ENCODE measurements at places on chromosomes 12 and 14. TPM values are rescaled to one million over a fixed set of nuclear protein-coding genes. Genes with fewer than 3 reads are reported as not detected.

- no peak for DNase-seq
These were observed 17.6 kb upstream of the CRIP2 start for GRCh38 chr14:105456736-105457617.

DNA sequence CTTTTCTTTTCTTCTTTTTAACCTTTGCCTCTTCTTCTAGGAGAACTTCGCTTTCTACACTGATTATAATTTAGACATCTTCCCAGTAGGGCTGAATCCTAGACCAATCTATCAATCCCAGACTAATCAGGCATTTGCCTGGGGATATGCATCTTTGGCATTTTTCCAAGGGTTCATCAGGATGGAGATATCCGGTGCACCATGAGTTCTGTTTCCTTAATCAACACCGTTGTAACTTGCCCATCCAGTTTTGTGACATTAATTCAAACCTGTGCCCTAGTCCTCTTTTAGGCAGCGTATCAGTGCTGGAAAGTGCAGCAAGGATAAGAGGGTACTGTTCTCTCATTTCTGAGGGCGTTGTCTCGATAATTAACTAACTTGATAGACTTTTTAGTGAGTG, 617 bp upstream of the MGP start:
- DNase-seq, result no peak

DNA sequence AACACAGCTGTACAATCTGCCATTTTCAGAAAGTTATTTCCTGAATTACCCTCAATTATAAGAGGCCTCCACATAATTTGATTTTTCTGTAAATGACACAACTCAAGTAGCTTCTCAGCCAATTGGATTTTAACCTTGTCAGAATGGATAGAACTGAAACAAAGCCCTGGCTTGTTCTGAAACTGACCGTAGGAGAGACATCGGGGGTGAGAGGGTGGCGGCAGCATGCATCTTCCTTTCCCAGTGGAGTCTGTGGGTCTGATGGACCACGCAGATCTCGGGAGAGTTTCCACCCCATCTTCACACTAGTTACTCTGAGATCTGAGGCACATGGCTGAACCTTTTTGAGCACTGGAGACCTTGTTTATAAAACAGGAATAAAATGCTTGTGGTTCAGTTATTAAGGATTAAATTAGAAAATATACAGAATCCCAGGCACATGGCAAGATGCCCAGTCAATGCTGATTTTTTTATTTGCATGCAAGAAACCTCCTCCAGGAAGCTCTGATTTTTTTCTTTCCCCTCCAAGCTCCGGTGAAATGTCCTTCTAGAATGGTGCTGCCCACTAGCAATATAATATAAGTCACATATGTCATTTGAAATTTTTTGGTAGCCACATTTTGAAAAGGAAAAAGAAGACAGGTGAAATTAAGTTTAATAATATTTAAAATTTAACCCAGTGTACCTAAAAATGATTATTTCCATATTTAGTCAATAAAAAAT, 153.9 kb downstream of the CHST11 start:
- DNase-seq, result no peak

- no peak for DNase-seq
These were observed 1.2 kb downstream of the CFL2 start for GRCh38 chr14:34713122-34713680.

DNA sequence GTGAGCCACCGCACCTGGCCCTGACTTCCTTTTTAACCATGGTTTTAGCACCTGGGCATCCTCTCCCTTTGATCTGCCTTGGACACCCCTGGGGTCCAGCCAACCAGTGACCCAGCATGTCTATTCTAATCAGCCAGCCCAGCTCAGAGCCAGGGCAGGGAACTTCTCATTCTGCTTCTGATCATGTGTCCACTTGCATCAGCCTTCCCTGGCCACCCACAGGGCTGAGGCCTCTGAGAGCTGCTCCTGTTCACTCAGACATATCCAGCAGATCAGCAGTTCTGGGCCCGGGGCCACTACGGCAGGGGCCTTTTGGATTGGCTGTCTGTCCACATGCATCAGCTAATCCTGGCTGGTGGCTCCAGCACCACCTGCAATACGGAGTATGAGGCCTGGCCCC, 117.9 kb upstream of the MAP1LC3B2 start:
- DNase-seq, result no peak

DNA sequence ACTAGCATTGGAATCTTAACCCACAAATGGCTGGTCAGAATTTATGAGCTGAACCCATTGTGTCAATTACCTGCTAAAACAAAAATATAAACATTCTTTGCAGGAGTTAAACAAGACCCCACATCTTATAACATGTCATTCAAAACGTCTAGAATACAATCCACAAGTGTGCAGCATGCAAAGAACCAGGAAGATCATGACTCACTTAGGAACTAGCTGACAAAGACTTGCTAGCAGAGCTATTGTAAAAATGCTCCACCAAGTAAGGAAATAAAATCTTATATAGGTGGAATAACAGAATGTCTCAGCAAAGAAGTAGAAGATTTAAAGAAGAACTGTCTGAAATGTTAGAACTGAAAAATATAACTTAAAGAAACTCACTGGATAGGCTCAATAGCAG, 26.5 kb upstream of the POC1B start:
- DNase-seq, result no peak

- DNase-seq, result no peak
These were observed 235.1 kb downstream of the NRXN3 start for GRCh38 chr14:78405079-78405856.

- DNase-seq, result no peak
These were observed 15.3 kb downstream of the LARP4 start for GRCh38 chr12:50415899-50416479.

DNA sequence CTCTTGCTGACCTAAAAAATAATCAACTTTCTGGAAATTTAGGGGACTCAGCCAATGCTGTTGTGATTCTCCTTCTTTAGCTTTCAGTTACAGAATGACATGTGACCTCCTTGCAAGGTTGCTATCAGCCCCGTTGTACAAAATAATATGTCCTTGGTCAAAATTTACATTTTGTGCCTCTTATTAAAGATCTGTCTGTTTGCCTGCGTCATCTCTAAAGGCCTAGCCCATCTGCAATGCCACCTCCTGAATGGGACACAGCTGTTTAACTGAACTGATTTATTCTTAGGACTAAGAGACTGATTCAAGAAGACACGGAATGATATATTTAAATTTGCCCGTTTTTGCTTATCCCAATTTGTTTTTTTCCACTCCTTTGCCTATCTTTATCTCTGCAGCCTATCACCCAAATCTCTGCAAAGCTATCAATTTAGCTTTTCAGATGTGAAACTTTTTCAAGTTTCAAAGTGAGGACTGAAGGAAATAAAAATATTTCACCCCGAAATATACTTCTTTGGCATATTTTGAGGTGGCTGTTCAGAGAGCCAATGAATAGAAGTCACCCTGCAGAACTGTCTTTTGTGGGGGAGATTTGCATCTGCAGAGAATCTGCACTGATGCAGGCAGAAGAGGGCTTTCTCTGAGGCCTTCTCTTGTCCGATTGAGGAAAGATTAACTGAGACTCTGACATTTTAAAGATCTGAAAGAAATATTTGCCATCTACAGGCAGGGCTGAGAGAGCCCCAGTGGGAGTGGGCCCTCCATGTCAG, 126.0 kb downstream of the VEZT start:
- no peak for DNase-seq

GRCh38 chr12:93838193-93838592, 161.0 kb downstream of the CRADD start:
- no peak for DNase-seq

GRCh38 chr14:90699016-90699415, 117.2 kb downstream of the TTC7B start:
- DNase-seq, result no peak

DNA sequence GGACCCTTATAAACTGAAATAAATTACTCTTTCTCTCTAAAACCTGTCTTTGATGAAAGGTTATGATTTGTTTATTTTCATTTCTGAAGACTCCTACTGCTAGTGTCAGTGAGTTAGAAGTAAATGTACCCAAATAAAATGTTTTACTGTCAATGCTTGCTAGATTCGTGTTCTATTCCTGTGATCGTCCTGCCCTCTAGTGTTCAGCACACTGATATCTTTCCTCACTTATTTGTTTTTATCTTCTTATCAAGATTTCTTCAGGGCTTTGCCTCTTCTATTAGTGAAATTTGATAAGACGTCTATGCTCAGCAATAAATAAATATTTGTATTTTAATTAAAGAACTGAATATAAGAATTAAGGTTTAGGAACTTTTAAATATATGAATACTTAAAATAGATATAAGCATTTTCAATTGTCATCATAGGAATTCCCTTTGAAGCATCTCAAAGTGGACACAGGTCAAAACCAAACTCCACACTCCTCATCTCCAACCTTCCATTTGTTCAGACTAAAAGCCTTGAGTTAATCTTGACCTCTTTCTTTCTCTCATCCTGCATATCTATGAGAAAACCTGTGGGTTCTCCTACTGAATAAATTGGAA, 75.8 kb downstream of the C12orf50 start:
- peak; percentile 36 for DNase-seq

- no peak for DNase-seq
These were observed 30.2 kb downstream of the LEMD3 start for GRCh38 chr12:65199604-65200003.

DNA sequence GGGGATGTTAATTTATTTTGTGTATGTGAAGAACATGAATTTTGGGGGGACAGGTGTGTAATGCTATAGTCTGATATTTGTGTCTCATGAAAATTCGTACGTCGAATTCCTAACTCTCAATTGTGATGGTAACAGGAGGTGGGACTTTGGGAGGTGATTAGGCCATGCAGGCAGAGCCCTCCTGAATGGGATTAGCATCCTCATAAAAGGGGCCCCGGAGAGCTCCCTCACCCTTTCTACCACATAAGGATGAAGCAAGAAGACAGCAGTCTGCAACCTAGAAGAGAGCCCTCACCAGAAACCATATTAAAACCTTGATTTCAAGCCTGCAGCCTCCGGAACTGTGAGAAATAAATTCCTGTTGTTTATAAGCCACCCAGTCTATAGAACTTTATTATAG, 165.4 kb downstream of the MDGA2 start:
- DNase-seq, result no peak

GRCh38 chr14:104503691-104504090, 75.9 kb upstream of the C14orf180 start:
- no peak for DNase-seq

DNA sequence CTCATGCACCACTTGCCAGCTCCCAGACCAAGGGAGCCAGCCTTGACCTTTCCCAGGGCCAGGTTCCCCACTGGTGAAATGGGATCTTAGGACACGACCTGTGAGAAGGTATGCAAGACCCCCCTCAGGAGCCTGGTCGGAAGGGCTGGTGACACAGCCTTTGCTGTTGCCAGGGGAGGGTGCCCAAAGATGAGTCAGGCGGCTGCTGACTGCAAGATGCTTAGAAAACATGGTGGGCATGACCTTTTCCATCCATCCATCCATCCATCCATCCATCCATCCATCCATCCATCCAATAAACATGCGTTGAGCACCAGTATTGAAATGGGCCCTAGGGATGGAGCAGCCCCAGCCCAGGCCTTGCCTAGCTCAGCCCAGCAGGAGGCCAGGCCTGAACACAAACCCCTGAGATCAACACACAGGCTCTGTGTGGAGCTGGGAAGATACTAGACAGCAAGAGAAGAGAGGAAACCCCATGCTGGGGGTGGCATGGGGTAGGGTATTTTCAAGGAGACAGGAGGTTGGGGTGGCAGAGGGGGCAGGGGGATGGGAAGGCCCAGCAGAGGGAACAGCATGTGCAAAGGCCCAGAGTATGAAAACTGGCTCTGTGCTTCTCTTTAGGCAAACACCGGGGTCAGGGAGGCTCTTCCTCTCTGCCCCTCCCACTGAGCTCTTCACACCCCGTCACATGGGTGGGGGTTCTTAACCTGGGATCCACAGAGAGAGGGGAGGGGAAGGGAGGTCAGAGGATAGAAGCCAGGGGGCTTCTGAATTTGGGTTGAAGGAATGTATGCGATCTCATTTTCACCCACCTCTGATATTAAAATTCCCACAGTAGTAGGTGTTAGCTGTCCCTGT, 26.2 kb upstream of the YY1 start:
- DNase-seq, result no peak

DNA sequence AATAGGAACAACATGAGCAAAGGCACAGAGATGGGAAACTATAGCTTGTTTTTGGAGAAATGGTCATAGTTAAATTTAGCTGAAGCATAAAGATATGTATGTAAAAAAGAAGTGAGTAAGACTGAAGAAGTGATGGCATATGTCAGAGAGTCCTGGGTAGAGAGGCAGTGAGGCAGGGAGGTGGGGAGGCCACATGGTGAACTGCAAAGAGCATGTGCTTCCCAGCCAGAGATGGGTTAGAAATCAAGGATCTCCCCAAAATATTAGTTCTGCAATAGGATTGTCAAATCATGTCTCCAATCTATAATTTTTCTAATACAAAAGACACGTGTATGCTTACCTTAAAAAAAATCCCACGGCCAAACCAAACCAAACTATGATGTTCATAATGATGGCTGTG, 82.1 kb upstream of the STXBP6 start:
- no peak for DNase-seq

- DNase-seq, result no peak
These were observed 55.8 kb upstream of the CLEC14A start for GRCh38 chr14:38311655-38312054.

DNA sequence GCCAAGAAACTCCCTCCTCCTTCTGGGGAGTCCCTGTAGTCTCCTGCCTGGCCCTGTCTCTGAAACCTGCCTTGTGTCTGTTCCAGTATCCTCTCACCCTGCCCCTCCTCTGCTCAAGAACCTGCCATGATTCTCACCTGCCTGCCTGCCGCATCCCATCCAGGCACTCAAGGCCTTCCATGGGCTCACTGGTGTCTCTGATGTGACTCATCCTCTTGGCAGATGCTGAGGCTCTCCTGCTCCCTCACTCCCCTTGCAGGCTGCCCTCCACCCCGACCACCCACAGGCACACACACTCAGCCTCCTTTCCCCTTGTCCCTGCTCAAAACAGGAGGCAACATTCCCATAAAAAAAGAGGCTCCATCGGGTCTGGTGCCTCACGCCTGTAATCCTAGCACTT, 5.8 kb upstream of the BEGAIN start:
- no peak for DNase-seq

GRCh38 chr12:65663648-65664047, 160.6 kb upstream of the HMGA2 start:
- DNase-seq, result no peak

DNA sequence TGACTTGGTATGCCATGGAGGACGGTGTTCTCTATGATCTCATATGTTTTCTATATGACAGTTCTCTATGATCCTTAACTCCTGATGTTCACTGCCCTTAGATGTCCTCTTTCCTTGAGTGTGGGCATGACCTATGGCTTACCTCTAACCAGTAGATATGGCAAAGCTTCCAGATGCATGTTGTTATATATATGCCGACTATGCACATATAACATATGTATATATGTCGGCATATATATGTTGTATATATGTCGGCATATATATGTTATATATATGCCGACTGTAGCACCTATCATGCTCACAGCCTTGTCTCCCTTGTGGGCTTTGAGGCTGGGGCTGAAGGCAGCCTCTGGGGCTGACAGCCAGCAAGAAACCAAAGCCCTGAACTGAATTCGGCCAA, 106.0 kb downstream of the GRIP1 start:
- no peak for DNase-seq

GRCh38 chr12:90791445-90791844, 163.5 kb downstream of the CCER1 start:
- DNase-seq, result no peak

- no peak for DNase-seq
These were observed 4.3 kb downstream of the P2RX4 start for GRCh38 chr12:121214166-121214777.

The NXPH4 gene
- 1.0 TPM for polyA plus RNA-seq

The MGST1 gene
- 647 TPM for polyA plus RNA-seq

The OR4K5 gene
- polyA plus RNA-seq, result not detected

The MOAP1 gene
- polyA plus RNA-seq, result 16.7 TPM

The TMEM253 gene
- 0.21 TPM for polyA plus RNA-seq

The LRP1-AS gene
- polyA plus RNA-seq, result not detected

The OR6C2 gene
- polyA plus RNA-seq, result not detected

The SDR9C7 gene
- polyA plus RNA-seq, result not detected

The ZFYVE26 gene
- polyA plus RNA-seq, result 12.2 TPM

The CLEC6A gene
- polyA plus RNA-seq, result not detected

The TEX52 gene
- polyA plus RNA-seq, result not detected
